ENCODE measurements at places on chromosomes 12 and 14.

DNA sequence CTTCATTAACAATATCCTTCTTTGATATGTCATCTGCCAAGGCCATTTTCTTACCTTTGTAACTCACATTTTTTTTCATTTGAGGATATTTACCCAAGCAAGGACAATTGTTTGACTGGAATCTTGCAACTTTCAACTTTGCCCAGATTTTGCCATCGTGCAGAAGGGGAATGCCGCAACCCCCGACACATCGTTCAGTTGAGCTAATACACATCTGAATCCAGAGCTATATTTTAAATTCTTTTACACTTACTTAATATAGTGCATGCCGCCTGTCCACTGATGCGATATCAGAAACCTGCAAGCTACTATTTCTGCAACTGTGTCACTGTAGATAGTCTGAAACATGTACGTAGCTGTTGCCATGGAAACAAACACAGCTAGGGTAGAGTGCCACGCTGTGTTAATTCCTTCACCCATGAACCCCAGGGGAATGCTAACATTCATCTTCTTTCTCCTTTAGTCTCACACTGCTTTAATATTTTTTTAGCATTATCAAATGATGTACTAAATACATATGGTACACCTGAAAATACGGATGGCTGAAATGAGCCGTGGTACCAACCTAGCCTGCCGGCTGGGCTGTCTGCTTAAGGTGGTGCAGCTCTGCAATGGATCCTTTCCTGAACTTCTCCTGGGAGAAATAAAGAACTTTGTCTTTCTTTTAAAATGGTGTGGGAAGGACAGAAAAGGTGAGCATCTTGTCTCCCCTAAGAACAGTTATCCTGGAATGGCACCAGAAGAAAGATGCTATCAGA, 77.0 kb upstream of the FOXN3 start:
- DNase-seq: no peak

GRCh38 chr12:104220931-104221330, 5.4 kb downstream of the TXNRD1 start:
- no peak for DNase-seq

DNA sequence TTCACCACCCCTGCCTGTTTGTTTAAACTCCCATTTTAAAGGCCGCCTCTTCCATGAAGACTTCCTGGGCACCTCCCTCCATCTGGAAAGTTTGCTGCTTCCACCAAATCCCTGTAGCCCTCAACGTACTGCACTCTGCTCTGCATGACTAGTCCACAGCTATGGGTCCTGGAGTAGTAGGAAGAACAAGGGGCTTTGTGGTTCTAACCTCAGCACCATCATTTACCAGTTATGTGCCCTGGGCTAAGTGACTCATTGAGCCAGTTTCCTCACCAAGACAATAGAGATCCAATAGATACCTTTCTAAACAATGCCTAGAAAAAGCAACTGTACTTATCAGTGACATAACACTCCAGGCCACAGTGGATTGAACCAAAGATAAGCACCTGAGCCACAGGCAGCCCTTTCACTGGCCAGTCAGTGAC, 8.5 kb upstream of the LTBP2 start:
- peak; percentile 98 for DNase-seq

GRCh38 chr12:117803001-117803400, 165.8 kb downstream of the KSR2 start:
- DNase-seq: no peak

DNA sequence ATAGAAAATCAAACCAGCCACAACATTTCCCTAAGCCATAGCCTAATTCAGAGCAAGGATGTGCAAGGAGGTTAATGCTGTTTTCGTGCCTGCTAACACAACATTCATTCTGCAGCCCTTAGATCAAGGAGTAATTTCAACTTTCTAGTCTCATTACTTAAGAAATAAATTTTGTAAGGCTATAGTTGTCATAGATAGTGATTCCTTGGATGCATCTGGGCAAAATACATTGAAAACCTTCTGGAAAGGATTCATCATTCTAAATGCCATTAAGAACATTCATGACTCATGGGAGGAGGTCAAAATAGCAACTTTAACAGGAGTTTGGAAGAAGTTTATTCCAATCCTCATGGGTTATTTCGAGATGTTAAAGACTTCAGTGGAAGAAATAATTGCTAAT, 283.2 kb downstream of the RPAP3 start:
- no peak for DNase-seq

- no peak for DNase-seq
Observed at GRCh38 chr12:21138016-21138415, 7.0 kb downstream of the SLCO1B1 start.

GRCh38 chr14:21163871-21164291, 8.0 kb upstream of the OR5AU1 start:
- DNase-seq: no peak

- no peak for DNase-seq
Observed at GRCh38 chr12:26056335-26056734, 68.5 kb downstream of the BHLHE41 start.

DNA sequence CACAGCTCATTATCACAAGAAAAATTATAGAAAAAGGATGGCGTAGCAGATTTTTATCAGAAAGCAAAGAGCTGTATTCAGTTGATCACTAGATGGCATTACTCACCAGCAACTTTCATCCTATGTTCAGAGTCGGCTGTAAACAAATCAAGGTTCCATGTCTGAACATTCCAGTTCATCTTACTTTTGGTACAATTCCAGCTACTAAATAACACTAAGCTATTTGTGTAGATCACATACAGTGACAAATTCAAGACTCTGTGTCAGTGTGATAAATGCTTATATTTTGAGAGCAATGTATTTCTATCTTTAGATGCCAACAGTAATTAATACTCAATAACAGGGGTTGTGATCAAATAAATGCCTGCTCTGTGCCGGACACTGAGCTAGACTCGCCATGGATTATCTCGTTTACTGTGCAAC, 30.1 kb downstream of the NRDE2 start:
- DNase-seq: peak; percentile 61

DNA sequence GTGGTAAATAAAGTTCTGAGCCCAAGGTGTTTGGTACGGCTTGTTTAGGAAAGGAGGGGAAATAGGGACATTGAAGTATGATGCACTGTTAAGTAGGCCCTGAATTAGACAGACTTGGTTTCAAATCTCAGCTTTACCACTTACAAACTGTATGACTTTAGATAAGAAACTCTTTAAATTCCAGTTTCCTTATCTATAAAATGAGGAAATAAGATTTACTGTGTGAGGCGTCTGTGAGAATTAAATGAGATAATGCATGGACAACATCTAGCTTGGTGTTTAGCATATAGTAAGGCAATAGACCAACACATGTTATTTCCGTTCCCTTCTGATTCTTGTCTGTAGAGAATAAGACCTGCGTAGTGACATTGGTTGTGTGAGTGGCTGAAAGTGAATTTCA, 7.0 kb downstream of the NCKAP1L start:
- no peak for DNase-seq

DNA sequence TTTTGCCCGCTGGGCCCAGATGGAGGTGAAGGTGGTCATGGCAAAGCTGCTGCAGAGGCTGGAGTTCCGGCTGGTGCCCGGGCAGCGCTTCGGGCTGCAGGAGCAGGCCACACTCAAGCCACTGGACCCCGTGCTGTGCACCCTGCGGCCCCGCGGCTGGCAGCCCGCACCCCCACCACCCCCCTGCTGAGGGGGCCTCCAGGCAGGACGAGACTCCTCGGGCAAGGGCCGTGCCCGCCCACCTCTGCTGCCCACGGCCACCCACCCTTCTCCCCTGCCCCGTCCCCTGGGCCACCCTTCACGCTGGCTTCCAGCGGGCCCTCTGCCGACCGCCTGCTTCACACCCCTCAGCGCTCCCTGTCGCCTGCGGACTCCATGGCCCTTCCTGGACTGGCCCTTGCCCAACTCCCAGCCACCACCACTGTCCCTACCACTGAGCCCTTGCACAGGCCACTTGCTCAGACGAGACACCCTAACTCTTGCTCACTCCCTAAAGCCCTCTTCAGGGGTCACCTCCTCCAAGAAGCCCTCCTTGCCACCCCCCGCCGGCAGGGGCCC, 42.5 kb downstream of the CYP46A1 start:
- no peak for DNase-seq

DNA sequence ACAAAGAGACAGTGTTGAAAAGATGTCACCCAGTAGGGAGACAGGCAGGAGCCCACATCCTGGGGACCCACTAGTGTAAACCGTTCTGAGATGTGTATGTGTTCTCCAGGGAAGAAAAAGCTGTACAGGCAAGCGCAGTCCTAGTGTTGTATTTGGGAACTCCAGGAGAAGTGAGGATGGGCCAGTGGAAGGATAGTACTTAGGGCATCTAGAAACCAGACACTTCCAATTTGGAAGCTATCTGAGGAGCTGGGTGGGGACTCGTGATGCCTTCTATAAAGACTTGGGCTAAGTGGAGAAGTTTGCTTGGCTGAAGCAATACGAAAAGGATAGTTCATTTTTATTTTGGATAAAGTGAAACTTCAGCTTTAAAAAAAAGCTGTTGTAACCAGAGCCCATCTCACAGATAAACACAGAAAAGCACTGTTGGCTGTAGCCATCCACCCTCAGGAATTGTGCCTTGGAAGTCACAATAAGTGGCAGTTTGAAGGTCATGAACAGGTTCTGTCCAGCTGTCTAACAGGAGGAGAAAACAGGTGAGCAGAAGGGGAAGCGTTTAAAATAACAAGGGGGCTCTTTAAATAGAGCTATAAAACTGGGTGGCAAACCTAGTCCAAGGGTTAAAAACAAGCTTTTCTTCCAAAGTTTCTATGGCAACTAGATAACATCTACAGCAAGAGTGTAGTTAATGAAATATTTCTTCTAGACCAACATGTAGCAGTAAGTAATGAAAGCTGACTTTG, 108.0 kb upstream of the ARHGAP5 start:
- no peak for DNase-seq

DNA sequence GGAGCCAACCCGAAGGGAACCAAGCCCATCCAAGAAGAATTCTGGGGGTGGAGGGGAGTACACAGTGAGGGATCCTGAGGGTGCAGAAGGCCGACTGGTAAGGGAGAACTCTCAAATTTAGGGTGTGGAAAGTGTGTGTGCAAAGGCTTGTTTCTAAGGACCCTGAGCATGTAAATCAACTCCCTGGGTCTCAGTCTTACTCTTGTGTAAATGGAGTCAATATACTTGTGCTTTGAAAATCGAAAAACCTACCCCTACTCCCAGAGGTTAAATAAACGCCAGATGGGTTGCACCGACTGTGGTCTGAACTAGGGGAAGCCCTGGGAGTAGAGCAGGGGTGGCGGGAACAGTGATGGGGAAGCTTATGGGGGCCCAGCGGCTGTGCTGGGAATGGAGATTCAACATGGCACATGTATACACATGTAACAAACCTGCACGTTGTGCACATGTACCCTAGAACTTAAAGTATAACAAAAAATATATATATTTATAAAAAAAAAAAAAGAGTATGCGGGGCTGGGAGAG, 6.0 kb downstream of the B4GALNT1 start:
- no peak for DNase-seq

Data from kidney capillary endothelial cell (primary cell).